ENCODE measurements at places on chromosomes 6 and 20. TPM values are rescaled to one million over a fixed set of nuclear protein-coding genes. Genes with fewer than 3 reads are reported as not detected.

SPATA25 gene
- total RNA-seq = 0.38 TPM

DNA sequence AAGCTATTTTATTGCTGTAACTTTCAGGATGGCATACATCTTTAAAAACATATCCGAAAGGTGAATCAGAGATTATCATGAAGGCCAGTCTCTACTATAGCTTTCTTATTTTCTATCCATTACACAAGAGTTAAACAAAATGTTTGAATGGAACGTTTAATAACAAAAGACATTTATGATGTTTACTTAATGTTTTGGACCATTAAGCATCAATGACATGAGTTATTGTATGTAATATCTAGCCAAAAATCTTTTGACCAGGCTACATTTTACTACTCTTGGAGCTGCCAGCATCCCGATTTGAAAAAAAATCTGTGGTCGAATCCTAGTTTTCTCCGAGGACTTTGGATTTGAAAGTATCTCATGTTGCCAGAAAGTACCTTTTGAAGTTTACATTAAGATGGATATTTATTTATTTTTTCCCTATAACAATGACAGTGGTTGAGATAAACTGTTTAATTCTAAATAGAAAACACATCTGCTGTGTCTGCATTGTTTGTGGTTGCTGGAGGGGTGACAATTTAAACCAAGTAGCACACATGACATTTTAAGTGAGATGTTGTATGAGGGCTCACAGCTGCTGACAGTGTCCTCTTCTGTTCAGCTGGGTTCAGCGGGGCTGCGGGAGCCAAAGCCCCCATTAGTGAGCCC is 293.7 kb upstream of the TCF21 start:
- H3K27ac ChIP-seq = no peak overlapping the region
- DNase-seq = no peak
- H3K27me3 ChIP-seq = no peaks in the 10 kb centered on the region

C6orf58 gene
- not detected for total RNA-seq

DNA sequence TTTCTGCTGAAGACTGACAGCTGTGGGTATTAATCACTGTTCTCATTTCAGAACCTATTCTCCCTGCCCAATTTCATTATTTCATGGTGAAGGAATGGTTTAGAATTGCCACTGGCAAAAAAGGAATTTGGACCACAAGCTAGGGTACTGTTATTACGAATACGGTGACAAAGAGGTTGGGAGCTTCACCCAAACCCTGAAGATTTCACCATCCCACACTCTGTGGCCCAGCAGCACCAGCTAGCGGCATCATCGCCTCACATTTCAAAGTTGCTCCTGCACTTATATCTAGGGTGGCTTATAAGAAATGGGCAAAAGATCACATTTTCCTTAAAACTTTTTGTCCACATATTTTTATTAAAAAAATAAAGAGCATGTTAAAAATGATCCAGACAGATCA is 236.1 kb downstream of the SYNDIG1 start:
- H3K4me3 ChIP-seq = no peak overlapping the region
- H3K27me3 ChIP-seq = no peaks in the 10 kb centered on the region
- H3K4me1 ChIP-seq = no peaks in the 10 kb centered on the region
- no peaks in the 10 kb centered on the region for H3K36me3 ChIP-seq
- DNase-seq = no peak

AVP gene
- total RNA-seq = not detected

DNA sequence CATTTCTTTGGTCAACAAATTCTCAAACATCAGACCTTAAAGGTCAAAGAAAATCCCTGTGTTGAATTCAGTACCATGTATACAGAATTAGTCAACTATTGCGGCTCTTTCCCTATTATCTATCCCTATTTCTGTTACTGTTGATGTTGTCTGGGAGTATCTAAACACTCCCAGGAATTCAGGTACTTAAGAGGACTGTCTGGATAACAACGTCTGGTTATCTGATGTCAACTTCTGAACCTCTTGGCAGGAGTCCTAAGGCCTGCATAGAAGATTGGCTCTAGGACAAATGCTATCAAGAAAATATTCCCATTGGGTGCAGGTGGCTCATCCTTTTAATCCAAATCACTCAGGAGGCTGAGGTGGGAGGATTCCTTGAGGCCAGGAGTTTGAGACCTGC is 255.6 kb downstream of the KHDC1L start:
- no peaks in the 10 kb centered on the region for H3K27me3 ChIP-seq
- H3K4me1 ChIP-seq = no peaks in the 10 kb centered on the region
- no peaks in the 10 kb centered on the region for H3K36me3 ChIP-seq
- no peak overlapping the region for H3K27ac ChIP-seq
- no peak for DNase-seq
- no peak overlapping the region for H3K4me3 ChIP-seq

DNA sequence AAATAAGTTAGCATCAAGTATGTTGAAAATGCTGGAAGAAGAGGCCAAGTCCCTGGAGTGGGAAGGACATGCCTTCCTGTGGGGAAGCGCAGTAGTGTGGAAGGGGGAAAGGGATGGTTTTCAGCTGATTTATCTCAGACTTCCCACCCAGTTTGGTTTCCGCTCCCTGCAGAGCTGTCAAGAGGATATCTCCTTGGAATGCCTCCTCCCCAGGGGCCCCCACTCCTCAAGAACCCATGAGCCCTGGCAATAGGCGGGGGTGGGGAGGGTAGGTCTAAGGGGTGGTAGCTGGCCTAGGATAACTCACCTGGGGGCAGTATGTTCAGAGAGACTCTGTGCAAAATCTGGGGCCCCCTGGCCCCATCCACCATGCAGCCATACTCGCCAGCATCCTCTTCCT is 696 bp downstream of the TREML1 start:
- no peak overlapping the region for H3K27ac ChIP-seq
- H3K4me3 ChIP-seq = no peak overlapping the region
- no peak for DNase-seq
- H3K36me3 ChIP-seq = peaks cover 3% of the 10 kb centered on the region
- H3K4me1 ChIP-seq = peaks cover 3% of the 10 kb centered on the region
- H3K27me3 ChIP-seq = no peaks in the 10 kb centered on the region

GRCh38 chr6:19035461-19036195 is 648.5 kb downstream of the RNF144B start:
- H3K36me3 ChIP-seq = no peaks in the 10 kb centered on the region
- H3K27me3 ChIP-seq = no peaks in the 10 kb centered on the region
- no peak for DNase-seq
- no peak overlapping the region for H3K27ac ChIP-seq

RSPH4A gene
- not detected for total RNA-seq

DNA sequence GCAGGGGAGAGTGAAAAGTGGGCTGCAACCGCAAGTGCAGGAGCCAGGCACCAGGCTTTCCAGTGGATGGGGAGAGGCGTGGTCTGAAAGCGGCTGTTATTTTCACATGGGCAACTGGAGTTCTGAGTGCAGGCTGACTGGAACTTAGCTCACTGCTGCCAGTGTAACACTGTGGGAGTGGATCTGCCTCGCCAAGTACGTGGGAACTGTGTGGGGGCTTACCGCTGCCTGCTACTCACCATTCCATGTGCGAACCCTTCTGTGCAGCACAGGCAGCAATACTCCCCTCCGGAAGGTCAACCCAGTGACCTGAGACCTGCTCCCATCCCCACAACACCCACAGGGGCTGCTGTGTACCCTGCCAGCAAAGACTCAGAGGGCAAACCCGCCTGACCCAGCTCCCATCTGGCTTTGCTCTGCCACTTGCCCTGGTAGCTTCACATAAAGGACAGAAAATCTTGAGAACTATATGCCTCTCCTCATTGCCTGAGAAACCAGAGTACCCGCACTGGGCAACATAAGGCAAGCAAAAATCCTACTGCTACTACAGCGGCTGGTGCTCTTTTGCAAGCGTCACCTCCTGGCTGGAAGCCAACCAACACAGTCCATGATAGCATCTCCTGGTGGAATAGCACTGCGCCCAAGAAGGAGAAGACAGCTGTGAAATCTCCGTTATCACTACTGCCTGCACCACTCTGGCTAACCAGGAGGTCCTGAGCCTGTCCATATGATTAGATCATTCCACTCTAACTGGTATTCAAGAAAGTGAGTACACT is 54.4 kb upstream of the SIRPG start:
- no peak overlapping the region for H3K27ac ChIP-seq
- peaks cover 6% of the 10 kb centered on the region for H3K36me3 ChIP-seq
- DNase-seq = no peak
- H3K4me3 ChIP-seq = no peak overlapping the region

DNA sequence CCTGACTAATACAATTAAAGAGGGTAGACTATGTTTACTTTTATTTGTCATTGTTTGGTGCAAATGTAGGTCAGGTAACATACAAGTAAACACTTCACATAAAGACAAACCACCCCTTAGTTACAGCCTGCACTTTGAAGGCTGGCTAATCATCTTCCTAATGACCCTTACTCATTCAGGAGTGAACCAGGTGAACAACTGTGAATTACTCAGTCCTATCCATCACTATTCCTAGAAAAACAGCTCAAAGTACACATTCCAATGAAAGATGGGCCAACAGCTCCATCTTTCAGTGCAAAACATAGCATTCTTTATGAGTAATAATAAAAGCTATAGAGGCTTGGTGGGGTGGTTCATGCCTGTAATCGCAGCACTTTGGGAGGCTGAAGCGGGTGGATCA is 78.2 kb downstream of the FRK start:
- peaks cover 2% of the 10 kb centered on the region for H3K27me3 ChIP-seq
- no peaks in the 10 kb centered on the region for H3K36me3 ChIP-seq
- no peak for DNase-seq
- H3K4me3 ChIP-seq = no peak overlapping the region
- no peak overlapping the region for H3K27ac ChIP-seq

DNA sequence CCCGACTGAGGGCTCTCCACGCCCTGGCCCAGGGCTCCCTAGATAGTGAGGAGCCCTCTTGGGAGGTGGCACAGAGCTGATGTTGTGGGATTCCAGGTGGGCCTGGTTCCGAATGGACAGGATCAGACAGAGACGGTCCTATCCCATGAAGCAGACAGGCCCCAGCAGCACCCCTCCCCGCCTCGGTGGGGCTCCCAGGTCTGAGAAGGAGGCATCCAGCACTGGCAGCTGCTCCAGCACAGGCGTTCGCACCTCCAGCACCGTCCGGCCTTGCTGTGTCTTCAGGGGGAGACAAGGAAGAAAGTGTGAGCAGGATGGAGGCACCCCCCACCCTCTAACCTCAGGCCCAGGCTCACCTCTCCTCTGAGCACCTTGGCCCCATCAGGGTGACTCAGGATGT is 28.7 kb downstream of the COL11A2 start:
- H3K27me3 ChIP-seq = no peaks in the 10 kb centered on the region
- no peaks in the 10 kb centered on the region for H3K36me3 ChIP-seq
- no peak overlapping the region for H3K4me3 ChIP-seq
- no peak for DNase-seq
- peaks cover 12% of the 10 kb centered on the region for H3K4me1 ChIP-seq
- H3K27ac ChIP-seq = no peak overlapping the region

DNA sequence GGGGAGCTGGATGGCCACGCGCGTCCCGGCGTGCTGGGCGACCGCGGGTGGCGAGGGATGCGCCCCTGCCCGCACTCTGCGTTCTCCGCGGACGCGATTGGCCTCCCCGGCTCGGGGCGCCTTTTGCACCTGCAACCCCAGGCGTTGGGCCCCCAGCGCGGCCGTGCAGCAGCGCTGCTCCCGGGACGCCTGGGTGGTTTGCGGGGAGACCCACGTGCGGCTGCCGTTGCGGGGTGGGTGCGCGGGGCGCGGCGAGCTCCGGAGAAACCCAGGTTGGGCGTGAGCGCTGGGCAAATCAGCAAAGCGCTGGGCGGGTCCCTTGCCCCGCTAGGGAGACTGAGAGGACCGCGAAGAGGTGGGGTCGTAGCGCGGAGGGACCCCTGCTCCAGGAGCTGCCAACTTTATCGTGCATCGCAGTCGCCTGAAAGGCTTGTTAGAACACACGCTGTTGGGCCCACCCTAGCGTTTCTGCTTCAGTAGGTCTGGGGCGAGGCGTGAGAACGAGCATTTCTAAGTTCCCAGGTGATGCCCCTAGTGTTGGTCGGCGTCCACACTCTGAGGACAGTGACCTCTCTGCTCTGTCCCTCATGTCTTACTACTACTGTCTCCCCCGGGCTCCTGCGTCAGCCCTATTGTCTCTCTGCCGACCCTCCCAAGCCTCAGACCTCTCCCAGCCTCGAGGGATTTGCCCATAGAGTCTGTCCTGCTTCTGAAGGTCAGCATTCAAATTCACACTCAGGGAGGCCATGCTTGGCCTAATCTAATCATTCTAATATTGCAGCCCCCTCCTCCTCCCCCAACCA is 538 bp upstream of the ZFP64 start:
- H3K27ac ChIP-seq = peak overlapping the region; percentile 68
- H3K4me3 ChIP-seq = peak overlapping the region; percentile 82
- no peaks in the 10 kb centered on the region for H3K36me3 ChIP-seq
- peaks cover 20% of the 10 kb centered on the region for H3K4me1 ChIP-seq
- DNase-seq = peak; percentile 49
- no peaks in the 10 kb centered on the region for H3K27me3 ChIP-seq

GRCh38 chr20:18252597-18253451 is 35.5 kb upstream of the ZNF133 start:
- H3K27ac ChIP-seq = no peak overlapping the region
- H3K4me1 ChIP-seq = no peaks in the 10 kb centered on the region
- no peak for DNase-seq
- peaks cover 2% of the 10 kb centered on the region for H3K27me3 ChIP-seq

DNA sequence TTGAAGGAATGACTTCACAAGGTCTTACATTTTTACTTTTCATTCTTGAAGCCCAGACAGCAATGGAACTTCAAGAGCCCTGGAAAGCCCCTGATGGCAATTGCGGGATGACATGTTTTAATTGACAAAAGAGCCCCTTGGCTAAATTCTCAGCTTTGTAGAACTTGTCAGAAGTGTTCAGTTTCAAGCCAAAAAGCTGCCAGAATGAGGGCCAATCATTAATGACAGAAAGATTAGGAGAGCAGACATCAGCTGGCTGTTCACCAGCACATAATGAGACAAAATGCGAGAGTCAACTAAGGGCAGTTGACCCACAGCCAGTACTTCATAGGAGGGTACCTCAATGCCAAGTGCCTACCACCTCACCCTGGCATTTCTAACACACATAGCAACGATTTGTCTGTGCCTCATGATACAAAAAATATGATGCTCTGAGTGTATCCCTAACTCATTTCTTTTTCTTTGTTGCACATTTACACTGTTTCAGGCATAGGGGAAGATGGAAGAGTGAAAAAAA is 243.1 kb downstream of the MYLK4 start:
- DNase-seq = no peak
- H3K4me1 ChIP-seq = no peaks in the 10 kb centered on the region
- no peak overlapping the region for H3K27ac ChIP-seq
- H3K27me3 ChIP-seq = peaks cover 48% of the 10 kb centered on the region
- no peaks in the 10 kb centered on the region for H3K36me3 ChIP-seq
